ENCODE measurements at places on chromosomes 12 and 14.

GRCh38 chr12:50620978-50621360 is 116.2 kb downstream of the DIP2B start:
- DNase-seq: no peak

- DNase-seq: no peak
These were observed 324 bp upstream of the HOXC9 start for GRCh38 chr12:53999559-54000115.

GRCh38 chr12:82473111-82473754 is 114.9 kb downstream of the METTL25 start:
- no peak for DNase-seq

GRCh38 chr14:92615451-92615850 is 101.9 kb downstream of the RIN3 start:
- peak; percentile 83 for DNase-seq

GRCh38 chr14:65585216-65585615 is 172.7 kb downstream of the FUT8 start:
- DNase-seq: no peak

DNA sequence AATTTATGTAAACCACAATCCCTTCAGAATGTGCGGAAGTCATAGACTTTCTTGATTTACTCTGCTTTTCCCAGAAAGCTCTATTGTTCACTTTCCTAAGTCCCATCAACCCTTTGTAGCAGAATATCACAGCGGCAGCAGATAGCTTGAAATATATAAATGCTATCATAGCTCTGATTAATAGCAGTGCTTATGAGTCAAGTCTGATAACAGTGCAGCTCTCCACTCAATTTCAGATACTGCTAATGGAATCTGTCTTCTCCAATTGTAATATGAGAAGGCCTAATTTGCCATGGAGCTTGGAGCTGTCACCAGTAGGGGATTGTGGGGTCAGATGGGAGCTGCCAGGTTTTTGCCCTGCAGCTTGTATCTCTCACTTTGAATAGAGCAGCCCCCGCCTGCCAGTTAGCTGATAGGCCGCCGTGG is 10.9 kb downstream of the TMEM260 start:
- DNase-seq: no peak

DNA sequence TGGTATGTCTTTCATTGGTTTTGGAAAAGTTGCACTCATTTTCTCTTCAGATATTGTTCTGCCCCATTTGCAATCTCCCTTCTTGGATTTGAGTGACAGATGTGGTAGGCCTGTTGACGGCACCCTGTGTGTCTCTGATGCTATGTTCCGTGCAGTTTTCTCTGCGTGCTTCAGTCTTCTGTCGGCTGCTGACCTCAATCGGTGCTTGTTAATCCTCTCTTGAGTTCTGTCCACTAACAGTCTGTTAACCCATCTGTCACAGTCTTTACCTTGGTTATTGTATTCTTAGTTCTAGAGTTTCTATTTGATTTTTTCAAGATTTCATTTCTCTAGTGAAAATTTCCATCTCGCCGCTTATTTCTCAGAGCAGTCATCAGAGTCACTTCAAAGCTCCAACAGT is 20.7 kb upstream of the PLD4 start:
- no peak for DNase-seq

DNA sequence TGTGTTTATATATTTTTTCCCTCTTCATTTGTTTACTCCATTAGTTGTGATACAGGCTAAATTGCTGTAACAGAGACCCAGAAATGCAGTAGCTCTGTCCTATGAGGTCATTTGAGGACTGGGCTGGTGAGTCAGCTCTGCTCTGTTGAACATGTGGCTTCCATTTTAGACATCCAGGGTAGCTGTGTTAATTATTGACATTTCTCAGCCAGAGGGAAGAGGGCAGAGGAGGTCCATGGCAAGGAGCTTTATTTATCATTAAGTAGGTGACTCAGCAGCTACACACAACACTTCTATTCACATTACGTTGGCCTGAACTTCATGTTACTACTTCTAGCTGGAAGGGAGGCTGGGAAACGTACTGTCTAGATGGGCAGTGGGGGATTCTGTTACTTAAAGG is 85.4 kb downstream of the PTCSC3 start:
- no peak for DNase-seq

- no peak for DNase-seq
These were observed 243.2 kb downstream of the EGLN3 start for GRCh38 chr14:33707716-33708115.

GRCh38 chr14:61025251-61026223 is 44.5 kb downstream of the SLC38A6 start:
- peak; percentile 43 for DNase-seq

Measured in CD4-positive, alpha-beta T cell treated with Interleukin-1 beta for 1 hour (primary cell).